ENCODE measurements at places on chromosomes 7 and 10. TPM values are rescaled to one million over a fixed set of nuclear protein-coding genes. Genes with fewer than 3 reads are reported as not detected.

DNA sequence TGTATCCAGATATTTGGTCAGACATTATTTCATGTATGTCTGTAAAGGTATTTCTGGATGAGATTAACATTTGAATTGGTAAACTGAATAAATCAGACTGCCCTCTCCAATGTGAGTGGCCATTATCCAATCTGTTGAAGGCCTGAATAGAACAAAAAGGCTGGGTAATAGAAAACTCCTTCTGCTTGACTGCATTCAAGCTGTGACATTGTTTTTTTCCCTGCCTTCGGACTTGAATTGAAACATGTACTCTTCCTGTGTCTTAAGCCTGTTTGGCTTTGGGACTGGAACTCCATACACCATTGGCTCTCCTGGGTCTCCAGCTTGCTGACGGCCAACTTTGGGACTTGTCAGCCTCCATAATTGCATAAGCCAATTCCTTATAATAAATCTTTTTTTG is 36.0 kb upstream of the ARHGAP21 start:
- DNase-seq, result no peak
- no peak overlapping the region for H3K4me3 ChIP-seq
- H3K27ac ChIP-seq, result no peak overlapping the region
- peaks cover 12% of the 10 kb centered on the region for H3K4me1 ChIP-seq
- H3K27me3 ChIP-seq, result no peaks in the 10 kb centered on the region

- peaks cover 17% of the 10 kb centered on the region for H3K36me3 ChIP-seq
- no peak for DNase-seq
- H3K27ac ChIP-seq, result no peak overlapping the region
- no peak overlapping the region for H3K4me3 ChIP-seq
These were observed 16.3 kb downstream of the ZMIZ2 start for GRCh38 chr7:44764665-44765578.

- no peak overlapping the region for H3K4me3 ChIP-seq
- peak; percentile 58 for DNase-seq
- H3K27me3 ChIP-seq, result no peaks in the 10 kb centered on the region
- H3K4me1 ChIP-seq, result no peaks in the 10 kb centered on the region
- no peak overlapping the region for H3K27ac ChIP-seq
- H3K36me3 ChIP-seq, result no peaks in the 10 kb centered on the region
These were observed 47.7 kb downstream of the VIPR2 start for GRCh38 chr7:159096736-159097581.

- no peak overlapping the region for H3K4me3 ChIP-seq
- peaks cover 8% of the 10 kb centered on the region for H3K36me3 ChIP-seq
- no peak for DNase-seq
These were observed 202.0 kb downstream of the MAD1L1 start for GRCh38 chr7:2030475-2031450.

DNA sequence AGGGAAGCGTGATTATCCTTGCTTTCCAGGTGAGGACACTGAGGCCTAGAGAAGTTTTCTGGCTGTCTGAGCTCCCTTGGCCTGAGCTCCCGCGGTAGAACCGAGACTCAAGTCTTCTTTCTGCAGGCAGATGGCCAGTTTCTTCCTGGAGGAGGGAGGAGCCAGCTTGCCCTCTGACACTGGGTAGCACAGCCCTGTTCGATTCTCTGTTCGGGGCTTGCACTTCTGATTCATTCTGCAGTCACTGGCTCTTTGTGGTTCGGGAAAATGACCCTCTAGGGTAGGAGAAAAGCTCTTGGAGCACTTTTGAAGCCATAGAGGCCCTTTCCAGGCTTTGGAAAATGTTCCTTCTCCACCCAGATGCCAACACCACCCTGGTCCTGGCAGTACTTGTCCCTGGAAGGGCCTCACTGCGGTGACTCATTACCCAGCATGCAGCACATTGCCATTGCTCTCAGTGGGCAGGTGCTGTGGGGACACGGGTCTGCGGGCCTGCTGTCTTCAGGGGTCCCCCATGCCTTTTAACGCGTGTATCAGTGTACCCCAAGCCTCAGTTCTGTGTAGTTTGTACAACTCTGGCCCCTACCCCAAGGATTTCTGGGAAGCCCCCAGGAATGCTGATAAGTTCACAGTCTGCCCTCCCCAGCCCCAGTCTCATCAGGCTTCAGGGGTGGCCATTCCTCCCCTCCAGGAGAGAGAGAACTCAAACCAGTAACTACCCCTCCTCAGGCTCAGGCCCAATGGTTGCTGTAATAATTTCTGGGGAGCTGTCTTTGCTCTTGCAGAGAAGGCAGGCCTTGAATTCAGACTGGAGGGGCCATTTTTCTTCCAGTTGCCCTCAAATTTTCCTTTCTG is 11.9 kb downstream of the CHST3 start:
- H3K36me3 ChIP-seq, result no peaks in the 10 kb centered on the region
- no peak for DNase-seq
- H3K4me3 ChIP-seq, result peak overlapping the region; percentile 28

- H3K4me3 ChIP-seq, result no peak overlapping the region
- H3K27ac ChIP-seq, result no peak overlapping the region
- no peaks in the 10 kb centered on the region for H3K36me3 ChIP-seq
- H3K4me1 ChIP-seq, result no peaks in the 10 kb centered on the region
These were observed 467.0 kb upstream of the POT1 start for GRCh38 chr7:125396466-125397151.

- DNase-seq, result no peak
- no peaks in the 10 kb centered on the region for H3K4me1 ChIP-seq
- no peak overlapping the region for H3K27ac ChIP-seq
- H3K4me3 ChIP-seq, result no peak overlapping the region
- no peaks in the 10 kb centered on the region for H3K36me3 ChIP-seq
- peaks cover 39% of the 10 kb centered on the region for H3K27me3 ChIP-seq
These were observed 8.2 kb upstream of the NKX6-2 start for GRCh38 chr10:132793871-132794849.

DNA sequence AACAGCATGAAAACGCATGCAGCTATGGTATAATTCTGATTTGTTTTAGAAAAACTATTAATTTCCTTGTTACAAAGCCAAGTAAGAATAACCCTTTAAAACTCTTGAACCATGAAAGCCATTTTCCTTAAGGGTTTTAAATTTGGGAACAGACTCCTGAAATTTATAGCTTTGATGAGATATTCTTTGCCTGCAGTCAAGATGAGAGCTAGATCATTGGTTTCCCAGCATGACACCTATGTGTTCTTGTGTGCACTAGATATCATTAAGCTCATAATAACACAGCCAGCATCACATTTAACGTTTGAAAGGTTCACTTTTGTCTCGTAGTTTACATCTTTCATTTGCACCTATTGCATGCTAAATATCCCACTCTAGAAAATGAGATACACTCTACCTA is 202.2 kb downstream of the PHF14 start:
- no peaks in the 10 kb centered on the region for H3K4me1 ChIP-seq
- no peaks in the 10 kb centered on the region for H3K36me3 ChIP-seq
- H3K27ac ChIP-seq, result no peak overlapping the region
- DNase-seq, result no peak
- H3K27me3 ChIP-seq, result no peaks in the 10 kb centered on the region
- no peak overlapping the region for H3K4me3 ChIP-seq

DNA sequence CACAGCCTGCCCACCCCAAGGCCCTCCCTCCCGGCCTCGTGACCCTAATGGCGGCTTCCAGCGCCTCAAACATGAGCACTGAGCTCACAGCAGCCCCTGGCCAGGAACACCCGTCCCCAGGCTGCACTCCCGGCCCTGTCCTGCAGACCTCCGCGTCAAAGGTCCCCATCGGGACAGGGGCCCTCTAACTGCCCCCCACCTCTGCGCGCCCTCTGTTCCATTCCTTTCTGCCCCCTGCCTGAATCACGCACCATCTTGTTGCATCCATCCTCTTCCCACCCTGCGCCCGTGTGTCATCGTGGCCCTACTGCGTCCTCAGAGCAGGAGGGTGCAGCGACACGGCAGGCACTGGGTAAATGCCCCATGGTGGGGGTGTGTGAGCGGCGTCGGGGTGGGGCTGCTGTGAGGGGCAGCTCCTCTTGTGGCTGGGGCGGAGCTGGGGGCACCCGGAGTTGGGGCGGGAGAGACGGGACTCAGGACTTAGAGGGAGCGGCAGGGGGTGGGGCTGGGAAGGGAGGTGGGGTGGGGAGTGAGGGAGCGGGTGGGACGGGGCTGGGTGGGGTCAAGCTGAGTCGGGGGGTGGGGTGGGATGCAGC is 13.4 kb downstream of the SLC29A4 start:
- peaks cover 5% of the 10 kb centered on the region for H3K4me1 ChIP-seq
- H3K27ac ChIP-seq, result no peak overlapping the region

DNA sequence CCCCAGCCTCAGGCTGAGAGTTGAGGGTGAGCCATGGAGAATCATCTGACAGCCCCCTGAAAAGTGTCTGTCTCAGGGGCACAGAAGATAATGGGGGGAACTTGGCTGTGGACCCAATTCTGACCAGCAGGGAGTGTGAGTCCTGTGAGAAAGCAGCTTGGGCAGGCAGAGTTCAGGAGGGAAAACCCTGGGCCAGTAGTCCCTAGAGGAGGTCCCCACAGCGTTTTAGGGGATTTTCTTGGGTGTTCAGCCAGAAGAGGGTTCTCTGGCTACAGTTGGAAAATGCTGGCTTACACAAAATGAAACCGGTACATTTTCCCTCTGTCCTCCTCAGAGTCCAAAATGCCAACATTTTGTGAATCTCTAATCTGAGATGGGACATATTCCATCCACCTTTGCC is 35.8 kb upstream of the TRIM8 start:
- no peak for DNase-seq
- no peaks in the 10 kb centered on the region for H3K27me3 ChIP-seq

GRCh38 chr7:126720232-126720631 is 532.5 kb downstream of the GRM8 start:
- no peaks in the 10 kb centered on the region for H3K36me3 ChIP-seq
- H3K4me3 ChIP-seq, result no peak overlapping the region
- no peak for DNase-seq

- peaks cover 4% of the 10 kb centered on the region for H3K36me3 ChIP-seq
- no peak overlapping the region for H3K27ac ChIP-seq
- peak overlapping the region; percentile 74 for H3K4me3 ChIP-seq
- H3K4me1 ChIP-seq, result no peaks in the 10 kb centered on the region
These were observed 77.4 kb downstream of the CALN1 start for GRCh38 chr7:72334698-72335097.

GRCh38 chr10:108597031-108597430 is 1326.3 kb downstream of the XPNPEP1 start:
- H3K4me1 ChIP-seq, result peaks cover 27% of the 10 kb centered on the region
- H3K27me3 ChIP-seq, result peaks cover 5% of the 10 kb centered on the region
- H3K27ac ChIP-seq, result no peak overlapping the region
- no peak for DNase-seq
- no peaks in the 10 kb centered on the region for H3K36me3 ChIP-seq
- H3K4me3 ChIP-seq, result no peak overlapping the region

- DNase-seq, result no peak
- H3K36me3 ChIP-seq, result no peaks in the 10 kb centered on the region
- no peaks in the 10 kb centered on the region for H3K27me3 ChIP-seq
- no peak overlapping the region for H3K27ac ChIP-seq
- peaks cover 3% of the 10 kb centered on the region for H3K4me1 ChIP-seq
These were observed 400.2 kb downstream of the PHTF2 start for GRCh38 chr7:78198756-78199155.

GRCh38 chr10:6249698-6250097 is 47.0 kb downstream of the PFKFB3 start:
- no peak overlapping the region for H3K4me3 ChIP-seq
- no peak for DNase-seq
- no peak overlapping the region for H3K27ac ChIP-seq
- H3K27me3 ChIP-seq, result peaks cover 21% of the 10 kb centered on the region
- no peaks in the 10 kb centered on the region for H3K36me3 ChIP-seq

GRCh38 chr7:38178695-38179344 is 775 bp downstream of the STARD3NL start:
- H3K4me1 ChIP-seq, result peaks cover 16% of the 10 kb centered on the region
- H3K27ac ChIP-seq, result peak overlapping the region; percentile 95
- H3K4me3 ChIP-seq, result peak overlapping the region; percentile 97

DNA sequence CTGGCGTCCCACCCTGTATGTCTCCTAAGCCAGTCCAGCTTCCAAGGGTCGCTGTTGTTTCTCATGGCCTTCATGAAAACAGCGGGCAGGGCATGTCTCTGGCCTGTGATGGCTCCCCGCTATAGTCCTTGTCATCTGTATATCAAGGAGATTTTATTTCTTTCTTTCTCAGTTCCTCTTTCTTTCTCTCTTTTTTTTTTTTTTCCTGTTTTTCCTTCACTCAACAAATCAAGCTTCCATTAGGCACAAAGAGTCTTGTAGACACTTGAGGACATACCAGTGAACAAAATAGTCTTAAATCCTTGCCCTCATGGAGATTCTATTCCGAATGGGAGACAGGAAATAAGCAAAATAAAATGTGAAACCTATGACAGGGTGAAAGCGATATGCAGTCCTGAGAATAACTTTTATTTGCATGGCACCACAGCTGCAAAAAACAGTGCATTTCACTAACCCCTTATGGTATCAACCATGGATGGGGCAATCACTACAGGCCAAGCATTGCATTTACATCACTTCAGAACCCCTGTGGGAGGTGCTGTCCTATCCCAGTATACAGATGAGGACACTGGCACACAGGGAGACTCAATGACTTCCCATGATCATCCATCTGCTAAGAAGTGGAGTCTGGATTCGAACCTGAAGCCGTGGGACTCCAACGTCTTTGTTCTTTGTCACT is 50.7 kb downstream of the SYPL1 start:
- H3K36me3 ChIP-seq, result peaks cover 3% of the 10 kb centered on the region
- H3K4me3 ChIP-seq, result no peak overlapping the region
- no peak for DNase-seq
- H3K27ac ChIP-seq, result no peak overlapping the region
- H3K27me3 ChIP-seq, result no peaks in the 10 kb centered on the region

The ATRNL1 gene
- total RNA-seq, result 38.4 TPM

The PLCE1 gene
- total RNA-seq, result 7.8 TPM

The HOXA6 gene
- 10.9 TPM for total RNA-seq

The LIPK gene
- total RNA-seq, result 3.2 TPM

The KCNK18 gene
- total RNA-seq, result not detected
